ENCODE measurements at places on chromosomes 2 and 18.

- DNase-seq = no peak
Observed at GRCh38 chr2:221125691-221126090, 446.4 kb downstream of the EPHA4 start.

DNA sequence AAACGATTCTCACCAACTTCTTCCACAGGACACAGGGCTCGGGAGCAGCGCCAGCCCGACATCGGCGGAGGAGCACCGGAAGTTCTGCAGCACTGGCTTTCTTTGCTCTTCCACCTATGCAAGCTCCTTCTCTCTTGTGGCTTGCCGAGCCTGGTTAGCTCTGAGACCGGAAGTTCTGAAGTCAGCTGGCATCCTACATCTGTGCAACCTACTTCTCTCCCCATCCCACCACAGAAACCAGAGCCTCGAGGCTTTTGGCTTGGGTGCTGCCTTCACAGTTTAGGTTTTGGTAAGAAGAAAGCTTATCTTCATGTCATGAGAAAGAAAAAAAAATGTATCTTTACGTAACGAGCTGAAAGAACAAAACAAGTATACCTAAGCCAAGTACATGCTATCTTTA is 111.7 kb downstream of the ANKRD44 start:
- DNase-seq = peak; percentile 100

- DNase-seq = no peak
Observed at GRCh38 chr18:55839343-55839742, 251.4 kb upstream of the TCF4 start.

DNA sequence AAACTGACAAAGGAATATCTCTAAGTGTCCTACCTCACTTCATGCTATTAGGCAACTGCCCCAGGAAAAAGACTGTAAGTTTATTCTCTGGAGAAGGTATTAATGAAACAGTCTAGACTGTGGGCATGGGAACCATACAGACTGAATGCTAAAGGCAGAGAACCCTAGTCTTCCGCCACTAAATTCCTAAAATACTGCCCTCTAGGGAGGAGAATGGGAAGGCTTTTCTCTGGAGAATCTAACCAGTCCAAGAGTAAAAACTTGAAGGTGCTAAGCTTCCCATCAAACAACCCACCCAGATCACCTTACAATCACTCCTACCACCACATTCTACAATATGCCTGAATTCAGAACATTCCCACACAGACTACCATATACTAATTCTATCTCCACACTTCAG is 3.4 kb downstream of the SRBD1 start:
- DNase-seq = no peak

GRCh38 chr2:127400897-127401756 is 13.4 kb upstream of the MAP3K2 start:
- DNase-seq = no peak

- no peak for DNase-seq
Observed at GRCh38 chr18:58559427-58560186, 69.3 kb downstream of the ALPK2 start.

DNA sequence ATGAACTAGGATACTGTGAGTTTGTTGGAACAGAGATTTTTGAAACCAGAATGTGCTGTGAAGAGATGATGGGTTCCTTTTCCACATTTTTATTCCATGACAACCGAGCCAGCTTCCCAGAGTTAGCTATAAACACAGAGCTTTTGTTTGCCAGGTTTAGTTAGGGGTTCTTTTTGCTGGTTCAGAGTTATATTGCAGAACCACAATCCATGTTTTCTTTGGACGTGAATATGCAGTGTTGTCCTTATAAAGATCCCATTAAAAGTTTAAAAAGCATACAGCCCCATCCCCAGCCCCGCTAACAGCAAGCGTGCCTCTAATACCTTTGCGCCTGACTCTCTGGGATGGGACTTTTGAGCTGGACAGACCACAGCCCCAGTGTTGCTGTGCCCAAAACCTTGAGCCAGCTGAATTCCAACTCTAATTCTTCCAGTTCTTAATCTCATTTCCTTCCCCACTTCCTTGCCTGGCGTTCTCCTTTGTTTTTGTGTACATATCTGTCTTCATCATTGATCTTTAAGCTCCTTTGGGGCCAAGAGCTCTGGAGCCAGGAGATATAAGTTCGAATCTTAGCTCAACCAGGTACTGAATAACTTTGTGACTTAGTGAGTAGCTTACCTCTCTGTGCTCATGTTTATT is 72.3 kb downstream of the SPATS2L start:
- DNase-seq = no peak

- DNase-seq = no peak
Observed at GRCh38 chr2:72173640-72174321, 26.1 kb upstream of the CYP26B1 start.

GRCh38 chr2:173770947-173771678 is 194.1 kb downstream of the SP3 start:
- no peak for DNase-seq

DNA sequence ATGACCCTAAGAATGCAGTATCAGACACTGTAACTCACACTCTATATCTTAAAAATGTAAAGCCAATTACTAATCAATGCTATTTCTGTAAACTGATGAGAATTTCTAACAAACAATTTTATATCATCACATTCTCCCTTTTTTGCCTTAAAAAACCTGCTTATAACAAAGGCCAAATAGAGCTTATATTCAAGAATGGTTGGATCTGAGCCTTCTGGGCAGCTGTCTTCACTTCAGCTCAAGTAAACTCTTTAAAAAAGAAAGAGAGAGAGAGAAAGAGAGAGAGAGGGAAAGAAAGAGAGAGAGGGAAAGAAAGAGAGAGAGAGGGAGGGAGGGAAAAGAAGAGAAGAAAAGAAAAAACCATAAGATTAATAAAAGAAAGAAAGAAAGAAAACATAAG is 231.8 kb downstream of the KCNE4 start:
- DNase-seq = no peak

DNA sequence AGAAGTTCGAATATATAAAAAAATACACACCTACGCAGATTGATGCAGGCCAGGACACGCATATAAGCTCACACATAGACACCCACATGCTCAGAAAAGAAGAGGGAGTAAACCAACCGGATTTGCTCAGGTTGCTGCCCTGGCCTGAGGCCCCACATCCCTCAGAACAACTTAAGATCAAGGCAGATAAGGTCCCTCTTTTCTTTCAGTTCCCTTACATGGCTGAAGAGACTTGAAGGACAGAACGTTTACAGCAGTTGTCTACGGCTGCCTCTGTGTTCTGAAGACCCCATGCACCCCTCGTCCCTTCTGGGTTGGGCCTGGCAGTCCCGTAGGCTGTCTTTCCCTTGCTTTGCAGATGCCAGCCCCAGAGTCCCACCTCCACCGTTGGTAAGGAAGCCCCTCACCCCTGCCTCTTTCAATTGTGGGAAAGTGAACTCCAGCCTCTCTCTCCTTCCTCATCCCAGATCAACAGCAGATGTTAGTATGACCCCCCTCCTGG is 4.3 kb upstream of the NAGK start:
- DNase-seq = no peak

- no peak for DNase-seq
Observed at GRCh38 chr2:36468463-36469105, 113.0 kb downstream of the CRIM1 start.

DNA sequence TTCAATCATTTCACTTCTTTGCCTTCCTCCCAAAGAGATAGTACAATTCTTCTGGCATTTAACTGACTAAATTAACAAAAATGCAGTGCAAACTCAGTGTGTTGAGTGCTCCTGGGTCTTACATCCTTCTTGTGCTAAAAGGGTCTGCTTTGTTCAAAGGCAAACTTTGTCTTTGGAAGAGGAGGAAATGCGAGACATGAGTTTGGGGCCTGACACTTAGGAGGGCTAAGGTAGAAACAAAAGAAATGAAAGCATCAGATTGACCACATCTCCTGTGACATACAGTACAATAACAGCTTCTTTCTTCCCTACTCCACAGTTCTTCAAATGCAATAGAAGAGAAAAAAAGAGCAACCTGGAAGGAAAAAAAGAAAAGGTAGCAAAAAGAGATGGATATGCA is 161.7 kb downstream of the CNTNAP5 start:
- DNase-seq = no peak

- no peak for DNase-seq
Observed at GRCh38 chr2:59826177-59826576, 727.3 kb downstream of the BCL11A start.

All from Jurkat, Clone E6-1 (cell line).